ENCODE measurements at places on chromosomes 7 and 10.

- no peak for DNase-seq
These were observed 88.7 kb downstream of the HIP1 start for GRCh38 chr7:75650062-75650461.

- DNase-seq = no peak
These were observed 86.0 kb upstream of the PFKP start for GRCh38 chr10:2981361-2981801.

DNA sequence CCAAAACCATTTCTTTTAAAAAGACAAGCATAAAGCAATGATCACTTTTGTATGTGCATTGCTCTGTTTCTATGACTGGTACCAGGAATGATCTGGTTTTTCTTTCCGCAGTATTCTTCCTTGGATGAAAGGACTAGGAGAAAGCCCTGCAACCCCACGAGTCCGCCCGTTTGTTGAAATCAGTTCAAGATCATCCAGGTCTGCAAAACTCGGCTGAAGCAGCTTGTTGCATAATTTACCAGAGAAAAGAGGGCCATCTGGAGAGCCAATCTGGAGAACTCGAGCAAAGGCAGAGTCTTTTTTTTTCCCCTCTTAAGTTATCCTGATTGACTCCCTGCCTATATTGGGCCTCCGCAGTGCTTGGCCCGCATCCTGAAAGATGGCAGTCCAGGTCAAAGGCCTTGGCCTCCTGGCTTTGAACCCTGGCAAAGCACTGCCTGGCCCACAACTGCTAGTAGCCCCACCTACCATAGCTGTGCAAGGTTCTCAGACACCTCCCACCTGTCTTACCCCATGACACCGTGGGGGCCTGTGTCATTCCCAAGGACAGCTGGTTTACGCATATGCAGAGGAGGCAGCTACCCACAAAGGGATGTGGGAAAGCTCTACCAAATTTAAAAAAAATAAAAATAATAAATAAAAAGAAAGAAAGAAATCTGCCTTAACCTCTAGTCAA is 572.2 kb downstream of the INHBA start:
- no peak for DNase-seq

DNA sequence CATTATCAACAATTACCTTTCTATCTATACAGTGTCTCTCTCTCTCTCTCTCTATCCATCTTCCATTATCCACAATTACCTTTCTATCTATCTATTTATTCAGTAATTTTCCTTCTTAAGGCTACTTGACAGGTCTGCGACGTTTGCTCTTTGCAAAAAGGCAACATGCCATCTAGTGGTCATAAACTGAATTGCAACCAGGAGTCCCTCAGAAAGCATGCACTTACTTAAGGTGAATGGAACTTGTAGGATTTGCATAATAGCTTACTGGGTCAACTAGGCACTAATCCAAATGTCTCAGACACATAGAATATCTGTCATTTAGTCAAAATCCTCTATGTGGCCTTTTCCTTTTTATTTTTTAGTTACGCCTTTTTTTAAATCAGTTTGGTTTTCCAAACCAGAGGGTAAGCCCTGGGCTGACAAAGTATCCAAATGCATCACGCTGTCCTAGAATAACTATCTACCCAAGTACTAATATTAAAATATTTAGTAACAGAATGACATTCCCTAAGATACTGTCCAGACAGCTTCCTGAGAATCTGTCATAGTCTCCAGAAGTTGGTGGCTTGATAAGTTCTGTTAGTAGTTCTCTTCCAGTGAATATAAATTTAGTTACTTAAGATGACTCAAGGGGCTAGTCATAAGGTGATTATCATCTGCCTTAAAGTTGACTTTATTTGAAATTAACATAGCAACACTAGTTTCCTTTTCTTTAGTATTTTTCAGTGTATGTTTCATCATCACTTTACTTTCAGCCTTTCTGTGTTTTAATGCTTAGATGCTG is 208.3 kb downstream of the PPP1R3A start:
- peak; percentile 53 for DNase-seq

GRCh38 chr7:46153951-46154787 is 233.1 kb upstream of the IGFBP3 start:
- DNase-seq = no peak

DNA sequence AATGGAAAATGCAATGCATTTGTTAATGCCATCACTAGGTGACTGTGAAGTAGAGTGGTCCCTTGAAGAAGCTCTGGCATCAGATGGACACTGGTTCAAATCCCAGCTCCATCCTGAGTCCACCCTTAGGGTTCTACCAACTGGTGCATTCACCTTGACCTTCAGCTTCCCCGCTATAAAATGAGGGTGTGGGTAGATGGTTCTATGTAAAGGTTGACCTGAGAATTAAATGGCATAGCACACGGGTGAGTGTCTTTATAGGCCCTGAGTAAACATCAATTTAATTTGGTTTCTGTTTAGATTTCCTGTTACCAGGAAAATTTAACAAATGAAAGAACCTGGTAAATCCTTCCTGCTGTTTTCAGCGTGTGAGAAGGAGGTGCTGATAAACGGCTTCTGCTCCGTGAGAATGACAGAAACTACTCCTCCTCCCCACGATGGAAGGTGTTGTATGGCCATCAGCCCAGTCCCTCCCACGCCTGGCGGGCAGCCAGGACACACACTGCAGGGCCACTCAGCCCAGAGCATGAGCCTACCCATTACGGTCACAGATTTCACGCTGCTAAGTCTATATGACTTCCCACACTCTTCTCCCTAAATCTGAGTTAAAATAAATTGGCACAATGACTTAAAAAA is 210.1 kb downstream of the TNS3 start:
- no peak for DNase-seq

DNA sequence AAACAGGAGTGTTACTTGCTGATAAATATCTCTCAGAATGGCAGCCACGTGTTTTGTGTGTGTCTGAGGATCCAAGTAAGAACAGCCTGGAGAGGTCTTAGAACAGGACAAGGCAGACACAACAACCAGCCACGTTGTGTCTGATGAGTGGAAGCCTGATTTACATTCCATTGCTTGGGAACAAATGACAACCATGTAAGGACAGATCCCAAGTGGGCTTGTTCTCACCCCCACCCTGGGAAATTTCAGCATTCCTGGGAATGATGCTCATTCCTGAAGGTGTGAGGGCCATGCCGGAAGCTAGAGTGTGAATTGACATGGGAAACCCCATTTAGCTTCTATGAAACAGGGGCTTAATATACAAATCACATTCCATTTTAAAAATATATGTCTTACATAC is 35.9 kb downstream of the IL6 start:
- DNase-seq = no peak

DNA sequence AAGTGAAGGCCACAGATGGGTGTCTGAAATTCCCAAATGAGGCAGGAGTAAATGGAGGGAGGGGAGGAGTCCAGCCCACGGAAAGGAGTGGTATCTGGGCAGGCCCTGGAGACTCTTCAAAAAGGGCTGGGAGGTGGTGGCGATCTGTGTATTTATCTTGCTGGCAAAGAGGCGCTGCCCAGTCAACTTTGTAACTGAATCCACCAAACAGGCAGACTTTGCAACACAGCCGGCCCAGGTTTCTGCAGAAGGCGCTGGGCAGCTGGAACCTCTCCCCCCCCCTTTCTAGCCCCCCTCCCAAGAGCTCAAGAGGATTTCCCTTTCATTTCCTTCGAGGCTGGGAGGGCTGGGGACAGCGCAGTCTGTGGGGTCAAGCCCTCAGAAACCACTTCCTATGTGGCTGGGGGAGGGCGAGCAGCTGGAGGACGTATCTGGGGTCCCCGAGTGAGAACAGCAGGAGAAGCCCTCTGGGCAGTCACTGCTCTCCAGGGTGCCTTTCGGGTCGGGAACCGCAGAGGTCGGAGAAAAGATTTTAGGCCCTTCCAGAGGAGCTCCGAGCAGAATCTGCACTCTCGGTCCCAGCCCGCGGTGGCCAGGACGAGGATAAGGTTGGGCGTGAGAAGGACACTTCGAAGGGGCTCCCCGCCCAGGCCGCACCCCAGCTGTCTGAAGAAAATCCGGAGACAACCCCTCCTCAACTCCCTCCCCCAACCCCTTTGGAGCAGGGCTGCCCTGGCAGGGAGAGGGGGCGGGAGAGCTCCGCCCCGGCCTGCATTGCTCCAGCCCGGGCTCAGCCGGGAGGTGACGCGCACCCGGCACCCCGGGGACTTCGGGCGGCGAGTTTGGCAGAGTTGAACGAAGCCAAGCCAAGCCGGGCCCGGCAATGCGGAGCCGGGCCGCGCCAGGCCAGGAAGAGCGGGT is 965 bp downstream of the ZCCHC24 start:
- no peak for DNase-seq

DNA sequence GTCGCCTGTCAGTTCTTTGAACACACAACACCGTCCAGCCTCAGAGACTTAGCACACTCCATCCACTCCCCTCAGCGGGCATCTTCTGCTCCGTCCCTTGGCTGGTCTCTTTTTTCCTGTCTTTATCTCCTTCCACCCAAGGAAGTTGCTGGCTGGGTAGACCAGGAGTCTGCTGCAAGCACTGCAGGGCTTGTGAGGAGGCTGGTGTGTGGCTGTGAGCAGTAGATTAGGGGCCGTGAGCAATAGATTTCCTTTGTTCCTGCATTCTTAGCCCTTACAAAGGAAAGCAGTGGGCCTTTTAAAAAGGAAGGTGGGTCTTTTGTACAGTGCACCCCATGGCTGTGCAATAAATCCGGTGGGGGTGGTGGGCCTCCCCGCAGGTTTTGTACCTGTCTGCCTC is 100.3 kb upstream of the BTBD16 start:
- no peak for DNase-seq

DNA sequence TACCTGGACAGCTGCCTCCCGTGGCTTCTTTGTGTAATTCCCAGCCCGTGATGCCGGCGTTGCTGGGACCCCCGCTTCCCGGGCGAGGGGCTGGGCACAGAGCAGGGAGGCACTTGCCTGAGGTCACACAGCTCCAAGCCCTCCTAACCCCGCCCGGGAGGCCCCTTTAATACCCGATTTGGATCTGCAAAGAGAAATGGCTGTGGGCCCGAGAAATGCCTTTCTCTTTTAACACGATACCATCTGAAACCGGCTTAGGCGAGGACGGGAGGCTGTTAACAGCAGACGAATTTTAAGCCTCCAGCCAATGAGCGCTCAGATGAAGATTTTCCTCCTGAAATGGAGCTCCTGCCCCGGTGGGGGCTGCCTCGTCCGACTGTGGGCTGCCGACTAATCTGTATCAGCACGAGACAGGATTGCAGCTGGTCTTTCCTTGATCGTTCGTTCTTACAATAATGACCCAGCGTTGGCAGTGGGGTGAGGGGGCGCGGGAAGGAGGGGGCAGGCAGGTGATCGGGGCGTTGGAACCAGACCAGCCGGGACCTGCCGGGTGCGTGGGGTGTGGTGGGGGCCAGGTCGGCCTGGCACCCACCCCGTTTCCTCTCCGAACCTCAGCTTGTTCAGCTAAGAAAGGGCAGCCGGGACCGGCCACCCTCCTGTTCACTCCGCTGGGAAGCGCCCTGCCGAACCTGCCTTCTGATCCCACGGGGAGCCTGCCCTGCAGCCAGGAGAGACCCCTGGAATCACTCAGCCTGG is 36.2 kb upstream of the FOXL3 start:
- DNase-seq = no peak

- DNase-seq = no peak
These were observed at the start of gene ADAM12 for GRCh38 chr10:126387931-126388911. ADAM12 (minus strand) TSS chr10:126388477; CDS start chr10:126388145, 332 bp downstream.

GRCh38 chr10:127370601-127371000 is 174.2 kb upstream of the INSYN2A start:
- DNase-seq = no peak

GRCh38 chr7:26485367-26485934 is 193.8 kb downstream of the SNX10 start:
- DNase-seq = no peak

DNA sequence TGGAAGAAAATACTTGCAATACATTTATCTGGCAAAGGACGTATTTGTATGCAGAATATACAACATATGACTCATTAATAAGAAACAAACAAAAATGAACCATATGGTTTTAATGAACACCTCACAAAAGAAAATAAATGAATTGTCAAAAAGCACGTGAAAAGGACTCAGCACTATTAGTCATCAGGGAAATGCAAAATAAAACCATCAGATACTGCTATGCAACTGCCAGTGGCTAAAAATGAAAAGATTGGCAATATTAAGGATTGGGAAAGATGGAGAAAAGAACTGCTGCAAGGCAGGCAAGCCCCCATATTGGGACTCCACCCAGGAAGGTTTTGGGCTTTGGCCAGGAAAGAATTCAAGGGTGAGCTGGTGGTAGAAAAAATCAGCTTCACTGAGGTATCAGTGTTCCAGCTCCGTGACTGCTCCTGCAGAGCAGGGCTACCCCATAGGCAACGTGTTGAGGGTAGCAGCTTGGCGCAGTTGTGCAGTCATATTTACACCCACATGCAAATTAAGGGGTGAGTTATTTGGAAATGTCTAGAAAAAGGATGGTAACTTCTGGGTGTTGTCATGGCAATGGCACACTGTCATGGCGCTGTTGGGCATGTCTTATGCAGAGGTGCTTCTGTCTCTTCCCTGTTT is 72.7 kb downstream of the CUBN start:
- DNase-seq = no peak

- DNase-seq = no peak
These were observed 13.9 kb downstream of the PARD3 start for GRCh38 chr10:34801097-34801733.

GRCh38 chr10:73902351-73902750 is 8.6 kb upstream of the PLAU start:
- no peak for DNase-seq
